ENCODE measurements at places on chromosomes 7 and 10.

DNA sequence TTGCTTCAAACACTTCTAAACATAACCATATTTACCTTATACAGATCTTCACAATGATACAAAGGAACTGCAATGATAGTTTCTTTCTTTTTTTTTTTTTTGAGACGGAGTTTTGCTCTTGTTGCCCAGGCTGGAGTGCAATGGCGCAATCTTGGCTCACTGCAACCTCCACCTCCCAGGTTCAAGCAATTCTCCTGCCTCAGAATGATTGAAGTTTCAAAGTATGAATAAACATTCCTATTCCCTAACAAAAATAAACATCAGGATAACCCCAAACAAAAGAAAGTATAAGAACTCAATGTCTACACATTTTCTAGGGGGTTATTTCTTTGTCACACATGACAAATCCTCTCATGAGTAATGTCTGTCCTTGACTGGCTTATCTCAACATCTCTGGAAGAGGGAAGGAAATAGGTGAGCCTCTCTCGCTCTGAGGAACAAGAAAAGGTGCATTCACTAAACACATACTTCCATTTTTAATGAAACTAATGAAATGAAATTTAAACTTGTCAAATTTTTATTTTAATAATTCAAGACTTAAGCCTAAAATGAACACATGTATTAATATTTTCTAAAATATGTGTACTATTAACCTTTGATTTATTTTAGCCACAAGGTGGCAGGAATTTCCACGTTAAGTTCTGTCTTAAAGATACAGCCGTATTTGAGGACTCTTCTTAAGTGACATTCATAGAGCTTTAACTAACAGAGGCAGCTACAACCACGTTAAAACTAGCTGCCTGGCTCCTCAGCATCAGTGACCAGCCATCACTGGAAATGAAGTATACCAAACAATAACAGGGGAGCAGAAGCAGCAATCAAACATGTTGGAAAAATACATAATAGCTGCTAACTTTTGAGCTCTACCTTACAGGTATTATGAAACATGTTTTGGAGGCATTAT lies 58.3 kb downstream of the MALSU1 start:
- no peak for DNase-seq

- DNase-seq = no peak
Measured at GRCh38 chr7:148334959-148335577, 255.5 kb upstream of the C7orf33 start.

DNA sequence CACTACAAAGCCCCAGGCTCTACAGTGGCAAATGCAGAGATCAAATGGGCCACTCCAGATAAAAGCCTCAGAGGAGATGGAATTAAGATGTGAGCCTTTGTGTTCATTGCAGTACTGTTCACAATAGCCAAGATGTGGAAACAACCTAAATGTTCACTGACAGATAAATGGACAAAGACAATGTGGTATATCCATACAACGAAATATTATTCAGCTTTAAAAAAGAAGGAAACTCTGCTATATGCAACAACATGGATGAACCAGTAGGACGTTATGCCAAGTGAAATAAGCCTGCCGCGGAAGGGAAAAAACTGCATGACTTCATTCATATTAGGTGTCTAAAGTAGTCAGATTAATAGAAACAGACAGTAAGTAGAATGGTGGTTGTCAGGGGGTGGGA lies 170.5 kb upstream of the TBX20 start:
- no peak for DNase-seq

DNA sequence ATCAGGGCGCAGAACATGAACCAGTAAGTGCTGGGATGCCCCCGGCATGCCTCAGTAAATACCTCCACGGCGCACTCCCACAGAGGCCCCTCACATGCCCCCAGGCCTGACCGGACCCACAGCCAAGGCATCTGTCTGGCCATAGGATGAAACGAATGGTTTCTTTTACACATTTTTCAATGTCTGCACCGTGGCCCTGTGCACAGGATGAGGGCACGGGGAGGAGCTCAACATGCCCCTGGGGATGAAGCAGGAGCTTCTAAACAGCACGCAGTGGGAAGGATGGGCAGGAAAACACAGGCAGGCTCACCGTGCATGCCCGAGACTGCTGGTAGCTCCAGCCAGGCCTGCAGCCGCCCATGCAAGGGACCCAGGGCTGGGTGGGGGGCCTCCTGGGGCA lies 283.3 kb downstream of the TNS3 start:
- DNase-seq = no peak

GRCh38 chr7:511476-512145 lies 8.0 kb downstream of the PDGFA start:
- no peak for DNase-seq

DNA sequence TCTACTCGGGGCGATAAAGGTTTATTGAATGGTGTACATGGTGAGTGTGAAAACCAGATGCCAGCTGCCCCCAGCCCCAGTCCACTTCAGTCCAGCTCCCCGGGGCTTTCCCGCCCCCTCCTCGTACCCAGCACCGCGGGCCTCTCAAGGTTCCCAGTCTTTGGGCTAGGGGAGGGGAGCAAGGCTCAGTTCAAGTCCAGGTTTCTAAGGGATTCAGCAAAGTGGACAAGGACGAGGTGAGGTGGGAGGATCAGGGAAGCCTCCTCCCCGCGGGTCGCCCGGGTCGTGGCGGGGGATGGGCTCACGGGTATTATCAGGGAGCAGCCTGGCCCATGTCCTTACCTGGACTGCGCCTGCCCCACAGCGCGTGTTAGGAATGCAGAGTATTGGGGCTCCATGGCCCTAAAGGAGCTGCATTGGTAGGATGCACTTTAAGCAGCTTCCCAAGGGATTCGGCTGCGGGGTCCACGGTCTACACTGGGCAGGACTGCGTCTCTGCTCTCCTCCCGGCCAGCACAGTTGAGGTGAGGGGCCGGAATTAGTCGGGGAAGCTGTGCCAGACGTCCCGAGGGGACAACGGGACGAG lies 541 bp upstream of the PFKFB3 start:
- DNase-seq = no peak

GRCh38 chr10:93138113-93138870 lies 64.6 kb downstream of the CYP26A1 start:
- DNase-seq = no peak

GRCh38 chr7:77679608-77680007 lies 16.7 kb upstream of the RSBN1L start:
- DNase-seq = no peak

DNA sequence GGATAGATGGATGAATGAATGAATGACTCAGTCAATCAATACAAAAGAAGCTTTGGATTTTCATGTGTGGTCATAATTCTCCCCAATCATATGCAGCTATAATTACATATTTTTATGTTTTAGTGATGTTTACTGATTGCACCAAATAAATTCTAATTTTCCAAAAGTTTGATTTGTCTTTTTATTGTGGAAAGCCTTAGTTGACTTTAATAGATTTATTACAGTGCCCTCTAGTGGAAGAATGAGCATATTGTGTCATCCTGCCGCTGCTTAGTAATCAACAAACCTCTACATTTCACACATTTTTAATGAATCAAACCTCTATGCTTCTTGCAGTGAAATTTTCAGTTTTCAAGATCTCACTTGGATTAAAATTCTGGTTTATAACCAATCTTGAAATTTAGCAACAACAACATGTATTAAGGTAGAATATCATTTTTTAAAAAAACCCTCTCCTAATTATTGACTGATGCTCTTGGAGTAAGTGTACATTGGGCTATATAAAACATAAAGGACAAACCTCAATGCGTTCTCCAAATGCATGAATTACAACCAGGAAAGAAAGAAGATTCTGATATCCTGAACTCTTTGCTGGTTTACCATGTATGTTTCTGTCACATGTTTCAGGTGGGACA lies 55.6 kb upstream of the PNLIP start:
- no peak for DNase-seq

GRCh38 chr10:31929261-31930022 lies 811 bp upstream of the ARHGAP12 start:
- DNase-seq = no peak

DNA sequence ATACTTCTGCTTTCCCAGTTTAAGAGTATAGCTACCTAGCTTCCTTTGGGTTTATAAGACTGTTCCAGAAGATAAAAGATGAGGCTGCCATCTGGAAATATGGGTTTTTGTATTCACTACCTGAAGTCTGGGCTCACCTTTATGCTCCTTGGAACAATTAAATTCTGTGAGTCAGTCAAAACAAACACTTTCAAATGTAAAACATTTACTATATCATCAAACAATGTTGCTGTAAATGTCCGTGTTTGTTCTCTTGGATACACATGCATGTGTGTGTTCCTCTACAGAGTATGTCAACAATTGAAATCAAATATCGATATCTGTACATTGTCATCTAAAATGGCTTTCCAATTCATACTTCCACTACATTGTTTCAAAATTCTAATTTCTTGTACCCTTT lies 525.6 kb downstream of the MDFIC start:
- no peak for DNase-seq

GRCh38 chr7:148503900-148504487 lies 86.6 kb upstream of the C7orf33 start:
- no peak for DNase-seq

DNA sequence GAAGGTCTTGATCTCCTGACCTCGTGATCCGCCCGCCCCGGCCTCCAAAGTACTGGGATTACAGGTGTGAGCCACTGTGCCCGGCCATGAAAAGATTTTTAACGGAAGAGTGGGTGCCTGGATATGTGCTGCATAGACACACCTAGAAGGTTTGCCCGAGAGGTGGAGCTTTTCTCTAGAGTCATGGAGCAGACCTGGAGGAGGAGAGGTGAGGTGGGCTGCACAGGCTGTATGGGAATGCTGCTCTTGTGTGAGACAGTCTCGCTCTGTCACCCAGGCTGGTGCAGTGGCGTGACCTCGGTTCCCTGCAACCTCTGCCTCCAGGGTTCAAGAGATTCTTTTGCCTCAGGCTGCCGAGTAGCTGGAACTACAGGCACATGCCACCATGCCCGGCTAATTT lies 103.3 kb downstream of the ACTR3B start:
- DNase-seq = no peak

DNA sequence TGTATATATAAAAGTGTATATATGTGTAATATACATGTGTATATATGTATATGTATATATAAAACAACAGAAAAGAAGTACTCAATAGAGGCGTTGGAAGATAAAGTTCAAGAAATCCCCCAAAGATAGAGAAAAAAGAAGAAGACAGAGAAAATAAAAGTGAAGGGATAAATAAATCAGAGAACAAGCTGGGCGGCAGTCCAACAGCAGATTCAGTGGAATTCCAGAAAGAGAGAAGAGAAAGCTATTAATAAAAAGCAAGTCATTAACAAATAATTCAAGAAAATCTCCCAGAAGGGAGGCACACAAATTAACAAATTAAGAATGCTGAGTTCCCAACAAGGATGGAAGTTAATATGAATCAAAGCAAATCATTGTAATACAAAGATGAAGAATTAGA lies 59.3 kb upstream of the RNF148 start:
- DNase-seq = no peak

- DNase-seq = no peak
Measured at GRCh38 chr10:117217196-117217761, 20.0 kb downstream of the KCNK18 start.

DNA sequence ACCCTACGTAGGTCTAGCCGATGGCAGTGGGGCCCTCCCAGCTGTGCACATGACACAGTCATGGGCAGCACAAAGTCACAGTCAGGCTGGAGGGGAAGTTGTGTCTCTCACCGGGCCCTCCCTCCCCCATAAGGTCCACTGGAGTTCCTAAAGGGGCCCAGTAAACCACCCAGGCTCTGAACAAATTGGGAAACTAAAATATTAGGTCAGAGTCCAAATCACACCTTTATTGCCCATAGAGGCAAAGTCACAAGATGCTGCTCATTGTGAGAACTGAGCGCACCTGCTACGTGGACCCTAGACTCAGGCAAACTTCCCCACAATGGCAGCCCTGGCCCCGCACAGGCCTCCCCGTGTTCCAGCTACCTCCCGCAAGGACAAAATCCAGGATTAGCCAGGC lies 45.2 kb upstream of the SH2B2 start:
- DNase-seq = no peak

DNA sequence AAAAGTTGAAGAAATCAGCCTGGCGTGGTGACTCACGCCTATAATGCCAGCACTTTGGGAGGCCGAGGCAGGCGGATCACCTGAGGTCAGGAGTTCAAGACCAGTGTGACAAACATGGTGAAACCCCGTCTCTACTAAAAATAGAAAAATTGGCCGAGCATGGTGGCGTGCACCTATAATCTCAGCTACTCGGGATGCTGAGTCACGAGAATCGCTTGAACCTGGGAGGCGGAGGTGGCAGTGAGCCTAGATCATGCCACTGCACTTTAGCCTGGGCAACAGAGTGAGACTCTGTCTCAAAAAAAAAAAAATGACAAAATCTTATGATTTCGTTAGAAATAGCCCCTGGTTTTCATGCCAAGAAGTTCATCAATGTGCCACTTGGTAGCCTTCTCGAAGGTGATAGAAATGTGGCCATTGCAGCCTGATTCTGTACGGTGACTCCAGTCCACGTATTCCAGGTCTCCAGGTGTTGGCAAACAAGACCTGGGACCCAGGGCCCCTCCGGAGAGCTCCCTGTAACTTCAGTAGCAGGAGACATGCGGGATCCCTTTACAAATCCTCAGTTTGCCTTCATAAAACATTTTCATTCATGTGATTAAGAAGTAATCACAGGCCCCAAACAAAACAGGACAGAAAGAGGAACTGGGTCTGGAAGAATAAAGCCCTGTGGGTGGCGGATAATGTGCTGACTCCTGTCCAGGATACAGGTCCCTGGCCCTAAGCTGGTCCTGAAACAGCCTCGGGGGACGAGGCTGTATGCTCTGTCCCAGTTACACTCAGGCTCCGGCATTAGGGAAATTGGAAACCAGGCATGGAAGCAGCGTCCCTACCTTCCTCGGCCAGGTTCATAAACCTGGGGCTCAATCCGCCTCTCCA lies 207.3 kb upstream of the SH2B2 start:
- no peak for DNase-seq

- no peak for DNase-seq
Measured at GRCh38 chr7:50273301-50273700, 31.2 kb upstream of the IKZF1 start.

GRCh38 chr7:96388620-96389383 lies 66.9 kb upstream of the SLC25A13 start:
- DNase-seq = no peak

- no peak for DNase-seq
Measured at GRCh38 chr7:30173058-30173897, 38.5 kb downstream of the MTURN start.

- DNase-seq = no peak
Measured at GRCh38 chr10:133163889-133164815, 4.1 kb downstream of the KNDC1 start.

GRCh38 chr10:122646511-122647382 lies 52.9 kb downstream of the C10orf120 start:
- no peak for DNase-seq

DNA sequence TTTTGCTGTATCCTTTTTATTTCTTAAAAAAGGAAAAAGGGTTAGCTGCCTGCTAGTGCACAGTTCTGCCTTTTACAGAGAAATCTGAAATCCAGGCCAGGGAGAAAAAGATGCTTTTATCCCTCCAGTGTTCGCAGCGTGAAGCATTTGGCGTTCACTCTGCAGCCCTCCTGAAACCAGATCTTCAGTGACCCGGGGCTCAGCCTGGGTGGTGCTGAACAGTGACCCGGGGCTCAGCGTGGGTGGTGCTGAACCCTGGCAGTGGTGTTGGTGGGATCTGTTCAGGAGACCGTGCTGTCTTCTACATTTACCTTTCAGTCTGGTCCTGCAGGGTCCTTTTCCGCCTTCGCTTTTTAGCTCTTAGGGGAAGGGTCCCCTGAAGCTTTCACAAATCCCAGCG lies 164.7 kb upstream of the KLF6 start:
- no peak for DNase-seq

Measured in HS-27A (cell line).